Mesendoderm (in vitro differentiated cells): ENCODE measurements at places on chromosomes 3 and 15.

DNA sequence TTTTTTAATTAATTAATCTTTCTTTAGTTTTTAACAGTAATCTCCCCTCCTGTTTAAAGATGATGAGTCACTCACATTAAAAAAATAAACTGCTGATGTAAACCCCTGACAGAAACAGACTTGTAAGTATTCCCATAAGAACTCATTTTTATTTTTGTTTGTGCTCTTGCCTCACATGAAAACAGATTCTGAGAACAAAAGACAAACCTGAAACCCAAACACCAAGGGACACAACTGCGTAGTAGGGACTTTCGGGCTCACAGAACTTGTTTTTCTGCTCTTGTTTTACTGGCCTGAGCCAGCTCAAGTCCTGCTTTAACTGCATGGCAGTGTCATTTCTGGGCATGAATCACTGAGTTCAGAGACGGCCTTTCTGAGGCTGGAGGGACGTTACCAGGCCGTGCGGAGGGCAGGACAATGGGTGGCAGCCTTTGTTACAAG lies 600.8 kb downstream of the FOXP1 start:
- DNase-seq = peak; percentile 45

- no peak for DNase-seq
These were observed 5.4 kb downstream of the ANPEP start for GRCh38 chr15:89809093-89809786.

DNA sequence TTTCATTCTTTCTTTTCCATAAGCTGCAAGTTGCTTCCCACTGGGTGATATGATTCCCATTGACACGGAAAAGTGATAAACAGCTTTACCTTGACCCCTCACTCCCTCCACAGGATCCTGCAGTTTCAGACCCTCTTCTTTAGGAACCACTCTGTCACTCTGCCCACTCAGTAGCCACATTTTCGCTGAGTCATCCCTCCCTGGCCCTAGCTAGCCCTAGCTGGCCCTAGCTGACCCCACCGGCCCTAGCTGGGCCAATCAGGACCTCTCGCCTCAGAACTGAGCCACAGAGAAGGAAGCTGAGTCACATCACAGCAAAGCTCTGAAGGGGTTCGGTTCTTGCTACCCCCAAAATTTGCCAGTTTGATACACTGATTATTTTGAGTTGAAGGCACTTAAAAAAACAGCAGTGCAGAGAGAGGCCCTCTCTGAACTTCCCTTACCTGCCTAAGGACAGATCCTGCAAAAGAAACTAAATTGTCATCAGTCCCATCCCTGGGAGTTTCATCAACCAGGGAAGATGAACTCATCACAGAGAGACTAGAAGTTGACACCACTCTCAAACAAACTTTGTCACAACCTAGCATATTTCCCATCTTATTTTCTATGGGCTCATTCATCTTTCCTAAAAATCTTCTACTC lies 233.5 kb upstream of the PROK2 start:
- DNase-seq = peak; percentile 60

- DNase-seq = no peak
These were observed 56.4 kb downstream of the TIGIT start for GRCh38 chr3:114350271-114350670.

DNA sequence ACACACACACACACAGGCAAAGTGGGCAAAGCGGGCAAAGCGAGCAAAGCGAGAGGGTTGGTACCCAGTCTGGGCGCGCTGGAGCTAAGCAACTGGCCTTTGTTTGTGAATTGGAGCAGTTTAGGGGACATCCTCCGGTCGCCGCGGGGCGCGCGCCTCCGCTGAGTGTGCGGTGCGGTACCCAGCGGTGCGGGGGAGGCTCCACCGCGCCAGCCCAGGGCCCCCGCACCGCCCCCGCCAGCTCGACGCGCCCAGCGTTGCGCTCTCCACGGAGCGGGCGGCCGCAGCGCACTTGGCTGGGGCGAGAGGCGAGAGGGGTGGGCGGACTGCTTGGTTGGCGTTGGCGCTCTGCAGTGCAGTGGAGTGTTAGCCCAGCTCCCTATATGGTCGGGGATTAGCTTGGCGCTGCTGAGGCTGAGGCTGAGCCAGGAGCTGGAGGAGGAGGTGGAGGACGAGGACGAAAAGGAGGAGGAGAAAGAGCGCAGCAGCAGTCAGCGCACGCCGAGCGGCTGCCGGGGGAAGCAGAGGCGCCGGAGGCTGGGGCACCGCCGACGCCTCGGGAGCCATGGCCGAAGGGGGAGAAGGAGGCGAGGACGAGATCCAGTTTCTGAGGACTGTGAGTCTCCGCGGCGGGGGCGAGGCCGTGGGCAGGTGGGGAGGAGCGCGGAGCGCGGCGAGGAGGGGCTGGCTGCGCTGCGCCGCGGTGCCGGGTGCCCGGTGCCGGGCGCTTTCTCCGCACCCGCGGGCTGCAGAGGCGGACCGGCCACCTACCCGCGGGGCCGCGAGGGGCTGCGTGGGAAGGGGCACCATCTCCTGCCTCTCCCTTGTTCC lies at the start of gene RYR3:
RYR3 (plus strand) TSS at position 487 of the 831 bp plus-strand sequence; CDS start at position 566, 79 bp downstream.
- peak; percentile 92 for DNase-seq

- no peak for DNase-seq
These were observed 151.5 kb downstream of the DPH6 start for GRCh38 chr15:35394416-35394815.

- DNase-seq = no peak
These were observed 29.9 kb upstream of the LDHAL6B start for GRCh38 chr15:59176653-59177316.

- DNase-seq = no peak
These were observed 30.5 kb upstream of the TNFSF10 start for GRCh38 chr3:172553526-172554252.

GRCh38 chr3:112900113-112900512 lies 53.4 kb upstream of the CD200R1L start:
- DNase-seq = no peak

DNA sequence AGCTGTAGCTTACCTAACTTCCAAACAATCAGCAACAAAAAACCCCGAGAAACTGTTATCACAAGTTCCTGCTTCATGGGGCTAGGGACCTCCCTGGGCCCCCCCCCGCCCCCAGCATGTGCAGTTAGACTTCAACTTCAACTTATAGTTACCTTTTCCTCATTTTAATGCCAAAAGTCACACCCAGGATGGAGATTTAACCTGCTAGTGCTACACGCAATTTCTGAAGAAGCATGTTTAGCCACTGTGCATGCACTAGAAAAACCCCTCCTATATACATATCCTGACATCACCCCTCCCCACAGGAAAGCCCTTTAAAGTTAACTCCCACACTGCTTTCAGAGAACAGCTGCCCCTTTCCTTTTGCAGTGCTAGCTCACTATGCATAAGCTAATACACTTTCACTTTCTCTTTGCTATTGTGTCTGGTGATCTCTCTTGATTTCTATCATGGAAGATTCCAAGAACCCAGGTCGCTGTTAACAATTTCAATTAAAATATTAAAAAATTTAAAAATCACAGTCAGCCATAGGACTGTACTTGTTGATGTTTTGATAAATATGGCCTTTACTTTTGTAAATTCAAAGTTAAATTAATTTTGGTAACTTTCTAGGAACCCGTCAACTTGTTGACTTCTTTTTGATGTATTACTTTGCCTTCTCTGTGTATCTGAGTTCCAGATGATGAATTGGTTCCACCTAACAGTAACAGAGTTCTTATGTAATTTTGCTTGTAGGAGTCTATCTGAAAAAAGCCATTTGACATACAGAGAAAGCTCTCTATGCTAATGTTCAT lies 75.2 kb upstream of the ACAD9 start:
- peak; percentile 39 for DNase-seq

DNA sequence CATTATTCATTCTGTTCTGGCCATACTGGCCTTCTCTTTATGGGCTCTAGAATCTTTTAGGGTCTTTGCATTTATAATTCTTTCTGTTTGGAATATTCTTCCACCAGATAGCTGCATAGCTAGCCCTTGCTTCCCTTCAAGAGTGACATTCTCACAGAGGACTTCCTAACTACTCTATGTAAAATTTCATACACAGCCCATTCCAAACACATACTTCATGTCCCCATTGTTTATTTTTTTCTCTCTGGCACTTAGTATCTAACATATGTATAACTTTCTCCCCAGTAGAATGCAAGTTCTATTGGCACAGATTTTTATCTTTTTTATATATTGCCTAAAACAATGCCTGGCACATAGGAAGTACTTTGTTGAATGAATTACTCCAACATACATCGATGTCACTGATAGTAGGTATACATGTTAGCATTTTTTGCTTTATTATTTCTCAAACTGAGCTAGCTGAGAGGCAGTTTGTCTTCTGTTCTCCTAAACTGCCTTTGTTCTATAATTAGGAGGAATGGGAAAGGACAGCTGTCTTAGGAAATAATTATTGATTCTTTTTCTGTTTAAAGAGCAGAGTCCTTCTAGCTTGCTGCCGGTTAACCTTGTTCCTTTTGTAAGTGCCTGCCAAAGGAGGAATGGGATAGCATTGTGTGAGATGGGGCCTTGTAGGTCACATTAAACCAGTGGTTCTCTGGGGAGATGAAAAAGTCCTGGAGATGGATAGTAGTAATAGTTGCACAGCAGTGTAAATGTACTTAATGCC lies 7.9 kb downstream of the FAM162A start:
- DNase-seq = no peak

GRCh38 chr15:78072080-78072892 lies 5.2 kb downstream of the TBC1D2B start:
- no peak for DNase-seq

- DNase-seq = peak; percentile 44
These were observed 57.4 kb upstream of the IMPG2 start for GRCh38 chr3:101377796-101378195.

- DNase-seq = no peak
These were observed 63.2 kb downstream of the XXYLT1 start for GRCh38 chr3:195207731-195208130.

DNA sequence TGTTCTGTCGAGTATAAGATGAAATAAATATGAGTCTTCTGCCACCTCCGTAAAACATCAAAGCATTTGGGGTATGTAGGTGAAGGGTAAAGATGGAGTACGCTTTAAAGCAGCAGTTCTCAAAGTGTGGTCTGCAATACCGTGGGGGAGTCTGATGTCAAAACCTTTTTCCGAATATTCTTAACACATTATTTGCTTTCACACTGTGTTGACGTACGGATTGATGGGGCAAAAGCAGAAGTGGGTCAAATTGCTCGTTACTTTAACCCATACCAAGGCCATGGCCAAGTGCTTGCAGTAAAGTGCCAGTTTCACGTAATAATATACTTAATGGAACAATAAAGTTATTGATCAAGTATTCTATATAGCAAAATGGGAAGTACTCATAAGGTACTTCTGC lies 36.3 kb downstream of the PAK2 start:
- DNase-seq = no peak

- no peak for DNase-seq
These were observed 88.8 kb upstream of the HES1 start for GRCh38 chr3:194046995-194047645.

DNA sequence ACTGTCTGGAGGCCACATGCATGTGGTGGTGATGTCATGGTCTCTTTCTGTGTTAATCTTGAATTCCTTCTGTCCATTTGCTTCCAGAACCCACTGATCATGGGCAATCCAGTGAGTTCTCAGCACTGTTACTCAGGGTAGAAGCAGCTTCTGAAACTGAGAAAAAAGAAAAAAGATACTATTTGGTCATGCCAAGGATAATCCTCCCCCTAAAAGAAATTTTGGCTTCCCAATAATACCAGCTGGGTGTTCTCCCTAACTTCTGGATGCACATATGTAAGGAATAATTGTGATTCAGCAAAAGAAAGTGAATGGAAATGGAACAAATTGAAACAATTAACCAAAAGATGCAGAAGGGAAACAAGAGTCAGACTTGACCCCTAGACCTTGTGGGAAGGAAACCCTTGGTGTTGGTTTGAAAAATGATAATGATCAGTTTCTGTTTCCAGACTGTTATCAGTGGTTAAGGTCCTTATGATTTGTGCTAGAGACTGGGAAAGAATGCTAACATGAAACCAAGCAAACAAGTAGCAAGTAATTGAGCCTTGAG lies 92.3 kb downstream of the RBMS3 start:
- no peak for DNase-seq
